ENCODE measurements at places on chromosomes 5 and 9.

GRCh38 chr9:93963969-93964368 lies 8.8 kb upstream of the BARX1 start:
- no peak for DNase-seq

DNA sequence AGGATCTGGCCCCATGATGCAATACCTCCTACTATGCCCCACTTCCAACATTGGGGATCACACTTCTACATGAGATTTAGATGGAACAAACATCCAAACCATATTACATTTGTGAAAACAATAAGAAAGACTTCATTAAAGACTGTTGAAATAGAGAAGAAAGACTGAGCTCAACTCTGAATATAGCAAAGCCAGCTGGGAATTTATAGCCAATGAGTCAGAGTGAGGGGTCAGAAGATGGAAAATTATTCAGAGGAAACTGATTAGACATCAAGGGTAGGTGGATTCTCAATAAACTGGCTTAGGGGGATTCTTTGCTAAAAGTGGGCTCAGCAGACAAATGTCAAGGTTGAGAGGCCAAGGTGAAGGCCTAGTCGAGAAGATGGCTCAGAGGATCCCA lies 25.6 kb downstream of the BTF3 start:
- no peak for DNase-seq

DNA sequence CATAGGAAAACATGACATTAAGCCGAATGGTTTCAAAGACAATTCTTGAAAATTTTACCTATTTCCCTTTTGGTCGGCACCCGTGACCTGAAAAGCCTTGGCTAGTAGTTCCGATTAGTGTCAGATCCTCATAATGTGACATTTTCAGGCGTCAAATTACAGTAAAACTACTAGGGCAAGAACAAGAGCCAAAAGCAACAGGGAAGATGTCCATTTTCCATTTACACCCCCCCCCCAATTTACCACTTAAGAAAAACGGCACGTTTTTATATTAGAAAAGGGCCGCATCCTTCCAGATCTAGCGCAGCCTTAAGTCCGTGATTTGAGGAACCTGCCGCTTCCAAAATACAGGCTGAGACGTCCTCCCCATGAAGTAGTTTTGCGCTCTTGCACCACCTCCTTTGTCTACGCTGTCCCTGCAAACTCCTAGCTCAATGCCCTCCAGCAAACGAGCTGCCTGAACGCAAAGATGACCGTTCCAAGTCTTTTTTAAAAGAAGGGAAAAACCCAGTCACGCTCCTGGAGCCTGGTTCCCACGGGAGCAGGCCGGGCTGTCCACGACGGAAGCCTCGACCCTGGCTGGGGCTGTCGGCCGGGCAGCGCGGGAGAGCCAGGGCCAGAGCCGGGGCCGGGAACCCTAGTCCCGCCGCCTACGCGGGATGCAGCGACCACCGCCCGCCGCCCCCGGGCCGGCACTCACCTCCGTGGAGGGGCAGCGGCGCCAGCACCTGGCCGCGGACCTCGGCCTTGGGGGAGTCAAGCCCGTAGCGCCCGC lies 616 bp downstream of the RNF130 start:
- DNase-seq = peak; percentile 62

- DNase-seq = no peak
These were observed 482.0 kb upstream of the CD180 start for GRCh38 chr5:67678594-67678993.

DNA sequence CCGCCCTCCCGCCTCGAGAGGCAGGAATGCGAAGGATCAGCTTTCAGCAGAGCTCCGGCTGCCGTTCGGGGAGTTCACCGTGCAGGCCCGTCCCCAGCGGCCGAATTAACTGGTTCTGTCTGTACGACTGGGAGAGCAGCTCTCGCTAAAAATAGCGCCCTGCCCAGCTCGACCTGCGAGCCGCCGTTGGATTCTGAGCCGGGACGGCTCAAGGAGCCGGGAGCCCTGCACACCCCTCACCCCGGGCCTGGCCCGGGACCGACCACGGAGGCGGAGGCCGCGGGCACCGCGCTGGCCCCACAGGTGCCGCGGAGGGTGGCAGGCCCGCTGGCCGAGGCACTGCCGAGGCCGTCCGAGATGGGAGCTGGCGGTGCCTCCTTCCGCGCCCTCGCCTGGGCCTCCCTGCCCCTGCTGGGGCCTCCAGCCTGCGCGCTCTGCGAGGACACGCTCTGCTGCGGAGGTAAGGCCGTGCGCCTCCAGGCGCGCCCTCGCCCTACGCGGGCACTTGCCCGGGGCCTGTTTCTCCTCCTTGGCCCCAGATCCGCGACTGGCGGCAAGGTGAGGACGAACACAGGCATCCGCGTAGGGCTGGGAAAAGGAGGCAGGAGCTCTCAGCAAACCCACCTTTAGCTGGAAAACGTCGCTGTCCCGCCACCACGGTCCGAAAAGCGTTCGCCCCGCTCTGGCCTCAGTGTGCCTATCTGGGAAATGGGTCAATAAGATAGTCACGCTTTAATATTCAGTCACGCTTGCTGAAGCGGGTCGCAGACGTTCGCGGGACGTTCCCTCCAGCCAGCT lies 53.1 kb upstream of the DAB2IP start:
- no peak for DNase-seq

- DNase-seq = no peak
These were observed 27.0 kb downstream of the ANGPTL2 start for GRCh38 chr9:127095411-127095810.

GRCh38 chr9:93066978-93067603 lies 8.6 kb downstream of the SUSD3 start:
- no peak for DNase-seq

GRCh38 chr9:94821098-94821887 lies 94.8 kb downstream of the AOPEP start:
- no peak for DNase-seq

- peak; percentile 2 for DNase-seq
These were observed 45.7 kb upstream of the SLCO4C1 start for GRCh38 chr5:102341681-102342288.

GRCh38 chr5:11898-12297 lies 80.1 kb upstream of the PLEKHG4B start:
- DNase-seq = peak; percentile 32

DNA sequence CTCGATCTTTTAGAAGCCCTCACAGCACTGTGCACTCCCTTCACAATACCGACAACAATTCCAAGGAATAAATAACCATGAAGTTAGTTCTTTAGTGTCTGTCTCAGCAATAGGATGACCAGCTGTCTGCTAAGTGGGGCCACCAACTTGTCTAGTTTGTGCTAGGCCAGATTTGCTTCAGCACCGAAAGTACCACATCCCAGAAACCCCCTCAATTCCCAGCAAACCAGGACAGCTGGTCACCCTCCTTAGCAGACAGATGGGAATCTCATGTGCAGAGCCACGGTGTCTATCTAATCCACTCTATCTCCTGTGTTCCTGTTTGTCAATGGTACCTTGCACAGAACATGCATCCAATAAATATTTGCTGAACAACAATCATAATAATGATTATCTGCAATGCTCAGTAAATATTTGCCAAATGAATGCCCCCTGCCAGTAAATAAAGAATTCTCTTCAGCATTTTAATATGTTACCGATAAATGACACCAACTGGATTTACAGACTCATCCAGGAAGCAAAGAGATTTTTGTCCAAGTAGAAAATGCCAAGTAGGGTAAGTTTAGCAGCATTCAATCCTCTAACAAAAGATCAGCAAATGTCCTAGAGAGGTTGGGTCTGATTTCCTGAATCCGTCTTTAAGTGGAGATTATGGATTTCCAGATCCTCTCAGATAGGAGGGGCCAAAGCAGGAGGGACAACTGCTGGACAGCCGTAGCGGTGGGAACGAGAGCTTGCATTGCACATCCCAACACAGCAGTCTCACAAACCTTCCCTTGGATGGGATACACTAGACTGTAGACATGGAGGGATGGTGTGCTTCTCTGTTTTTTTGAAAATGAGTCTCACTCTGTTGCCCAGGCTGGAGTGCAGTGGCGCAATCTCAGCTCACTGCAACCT lies 51.9 kb upstream of the ANKRD33B start:
- no peak for DNase-seq

DNA sequence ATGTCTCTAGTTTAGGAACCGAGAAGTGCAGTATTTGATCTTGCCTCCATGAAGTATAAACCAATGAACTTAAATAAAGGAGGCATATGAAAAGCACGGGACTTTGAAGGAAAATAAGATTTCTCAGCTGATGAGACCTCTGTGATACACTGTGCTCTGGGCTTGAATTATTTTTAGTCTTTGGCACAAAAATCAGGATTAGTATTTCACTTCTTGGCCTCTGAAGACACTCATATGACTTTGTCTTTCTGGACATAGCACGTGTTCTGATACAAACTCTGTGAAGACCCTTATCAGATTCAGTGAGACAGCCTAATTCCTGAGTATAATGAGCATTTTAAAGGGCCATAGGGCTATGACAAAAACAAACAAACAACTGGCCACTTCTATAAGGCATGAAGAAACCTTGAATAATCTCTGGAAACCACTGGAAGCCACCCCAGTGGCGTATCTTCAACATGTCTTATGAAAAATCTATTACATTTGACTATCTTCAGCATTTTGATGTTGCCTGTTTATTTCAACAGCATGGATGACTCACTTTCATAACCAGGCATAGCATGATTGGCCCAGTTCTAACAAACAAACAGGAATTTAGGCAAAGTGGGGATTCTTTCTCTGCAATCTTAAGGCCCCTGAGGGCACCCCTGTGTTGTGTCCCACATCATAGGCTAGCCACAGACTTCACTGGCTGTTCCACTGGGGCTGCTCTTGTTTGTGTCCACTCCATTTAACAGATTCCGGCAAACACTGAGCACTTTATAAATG lies 90.3 kb upstream of the ZNF462 start:
- peak; percentile 27 for DNase-seq

DNA sequence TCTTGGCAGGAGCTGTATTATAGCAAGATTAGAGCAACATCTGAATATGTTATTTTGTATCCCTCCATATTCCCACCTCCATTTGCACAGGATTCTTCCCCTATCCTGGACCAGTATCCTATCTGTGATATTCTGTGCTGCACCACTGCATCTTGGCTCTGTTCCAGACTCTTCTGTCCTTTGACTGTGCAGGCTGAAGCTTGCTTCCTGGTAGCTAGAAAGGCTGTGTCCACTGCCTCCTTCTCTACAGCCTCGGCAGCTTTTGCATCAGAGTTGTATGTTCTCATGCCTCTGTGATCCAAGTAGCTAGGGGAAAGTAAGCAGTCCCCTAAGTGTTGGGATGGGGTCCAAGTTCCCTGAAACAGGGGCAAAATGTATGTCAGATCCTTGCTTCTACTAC lies 104.1 kb downstream of the GAS1 start:
- peak; percentile 15 for DNase-seq

DNA sequence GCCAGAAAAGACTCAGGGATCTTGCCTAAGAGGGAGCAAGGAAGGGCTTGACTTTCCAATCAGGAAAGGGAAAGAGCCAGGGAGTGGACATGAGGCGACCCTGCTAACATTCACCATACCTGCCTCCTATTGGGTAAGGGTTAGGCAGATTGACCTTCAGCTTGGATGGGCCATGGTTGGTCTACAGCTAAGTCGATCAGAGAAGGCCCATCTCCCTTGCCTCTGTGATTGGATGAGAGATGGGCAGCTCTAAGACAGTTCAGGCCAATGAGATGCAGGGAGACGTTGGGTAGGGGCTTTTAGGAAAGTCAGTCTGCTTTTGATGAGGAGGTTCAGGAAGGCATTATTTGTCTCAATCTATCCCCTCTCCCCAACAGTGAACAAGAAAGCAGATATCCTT lies 135.0 kb upstream of the STC2 start:
- no peak for DNase-seq

DNA sequence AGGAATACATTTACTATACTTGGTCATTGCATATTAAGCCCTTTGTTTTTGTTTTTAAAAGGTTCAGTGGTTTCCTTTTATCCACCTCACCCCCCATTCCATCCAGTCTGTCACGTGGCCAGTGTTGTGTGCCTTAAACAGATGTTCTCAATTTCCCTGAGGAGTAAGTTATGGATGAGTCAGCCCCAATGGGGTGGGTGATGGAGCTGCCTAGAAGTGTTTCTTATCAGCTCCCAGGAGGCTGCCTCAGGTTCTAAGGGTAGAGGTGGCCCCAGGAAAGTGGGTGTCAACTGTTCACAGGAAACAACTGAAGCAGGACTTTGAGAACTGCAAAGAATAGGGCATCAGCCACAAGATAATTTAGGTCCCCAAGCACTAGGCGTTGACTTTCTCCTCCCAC lies 41.1 kb downstream of the ACTBL2 start:
- peak; percentile 99 for DNase-seq

- no peak for DNase-seq
These were observed 34.8 kb upstream of the CDH6 start for GRCh38 chr5:31158686-31159085.

DNA sequence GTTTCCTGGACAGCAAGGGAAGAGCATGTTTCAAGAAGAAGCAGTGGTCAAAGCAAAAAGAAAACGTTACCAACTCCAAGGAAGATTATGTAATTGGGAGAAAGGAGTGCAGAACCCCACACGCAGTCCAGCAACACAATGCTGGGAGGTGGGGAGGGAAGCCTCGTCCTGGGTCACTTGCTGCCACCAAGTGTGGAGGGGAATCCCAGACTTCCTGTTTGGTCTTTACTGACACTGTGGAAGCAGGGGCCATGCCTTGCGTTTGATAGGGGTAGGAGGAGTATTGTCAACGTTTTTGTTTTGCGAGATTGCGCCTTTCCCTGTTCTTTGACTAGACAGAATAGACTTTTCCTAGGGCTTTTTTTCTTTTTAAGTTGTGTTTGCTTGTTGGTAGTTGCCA lies 421.0 kb downstream of the KDM4C start:
- no peak for DNase-seq

DNA sequence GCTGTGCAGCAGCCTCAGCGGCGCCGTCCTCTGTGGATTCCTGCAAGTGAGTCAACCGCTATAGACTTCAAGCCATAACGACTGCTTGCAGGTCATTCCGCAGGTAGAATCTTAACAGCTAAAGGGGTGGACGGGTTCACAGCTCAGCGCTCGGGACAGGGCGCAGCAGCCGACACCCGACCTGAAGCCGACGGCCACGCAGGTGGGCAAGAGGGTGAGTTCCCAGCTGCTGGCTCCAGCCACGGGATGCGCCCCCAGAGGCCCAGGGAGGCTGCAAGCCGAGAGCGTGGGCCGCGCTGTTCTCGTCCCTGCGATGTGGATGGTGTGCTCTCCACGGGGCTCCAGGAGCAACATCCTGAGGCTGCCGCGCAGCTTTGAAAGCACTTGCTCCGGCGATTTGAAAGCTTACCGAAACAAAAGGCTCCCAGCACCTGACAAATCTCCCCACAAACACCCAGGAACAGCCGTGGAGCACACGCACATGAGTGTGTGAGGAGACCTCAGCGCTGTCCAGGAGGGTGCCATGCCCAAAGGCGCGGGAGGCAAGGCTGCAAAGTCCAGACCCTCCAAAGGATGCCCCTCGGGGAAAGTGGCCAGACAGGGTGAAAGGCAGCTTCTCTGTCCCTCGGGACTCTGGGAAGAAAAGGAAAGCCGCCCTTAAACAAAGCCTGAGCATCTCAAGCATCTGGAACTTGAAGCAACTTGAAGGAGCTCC lies 48.7 kb downstream of the EXD3 start:
- DNase-seq = no peak

DNA sequence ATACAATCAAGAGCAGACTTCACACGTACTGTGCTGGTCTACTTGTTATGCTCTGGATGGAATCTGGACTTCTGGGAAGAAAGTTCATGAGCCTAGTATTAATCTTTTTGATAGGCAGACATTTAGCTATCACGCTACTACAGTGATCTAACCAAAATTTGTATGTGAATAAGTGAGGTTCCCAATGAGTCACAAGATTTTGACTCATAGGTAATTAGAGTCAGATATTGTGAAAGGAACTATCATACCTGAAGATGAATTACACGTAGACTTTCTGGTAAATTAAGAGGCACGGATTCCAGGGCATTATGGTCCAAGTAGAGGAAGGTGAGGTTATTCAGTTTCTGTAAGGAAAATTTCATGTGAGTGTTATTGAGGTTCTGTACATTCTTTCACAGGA lies 18.4 kb downstream of the OGN start:
- peak; percentile 71 for DNase-seq

GRCh38 chr5:173123416-173123815 lies 20.9 kb upstream of the BNIP1 start:
- peak; percentile 3 for DNase-seq

Data from M059J (cell line).